B cell (primary cell): ENCODE measurements at places on chromosomes 11 and 22.

- no peak for DNase-seq
These were observed 23.0 kb downstream of the ADAMTS8 start for GRCh38 chr11:130405428-130405827.

DNA sequence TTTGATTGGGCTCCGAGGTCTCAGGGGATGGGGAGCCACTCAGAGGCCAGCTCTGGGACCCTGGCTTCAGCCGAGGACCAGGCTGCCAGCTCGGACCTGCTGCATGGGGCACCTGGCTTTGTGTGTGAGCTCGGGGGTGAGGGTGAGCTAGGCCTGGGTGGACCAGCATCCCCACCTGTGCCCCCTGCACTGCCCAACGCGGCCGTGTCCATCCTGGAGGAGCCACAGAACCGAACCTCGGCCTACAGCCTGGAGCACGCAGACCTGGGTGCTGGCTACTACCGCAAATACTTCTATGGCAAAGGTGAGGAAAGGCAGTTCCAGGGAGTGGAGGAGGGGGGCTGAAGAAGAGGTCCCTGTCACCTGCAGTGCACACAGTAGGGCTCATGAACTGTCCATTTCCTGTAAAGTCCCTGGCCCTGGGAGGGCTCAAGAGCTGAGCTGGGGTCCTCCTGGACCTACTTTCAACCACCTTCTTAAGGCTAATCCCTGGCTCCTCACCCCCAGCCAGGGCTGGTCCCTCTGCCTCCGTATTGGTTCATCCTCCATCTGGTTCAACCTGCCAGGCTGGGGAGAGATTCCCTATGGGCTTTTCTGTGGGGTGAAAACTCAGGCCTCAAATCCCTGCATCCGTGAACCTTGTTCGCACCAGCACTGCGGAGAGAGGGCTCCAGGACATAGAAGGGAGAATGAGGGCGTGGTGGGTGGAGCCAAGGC is 3.6 kb downstream of the SIPA1 start:
- no peak for DNase-seq

- DNase-seq, result peak; percentile 4
These were observed at the start of gene LRRC55 for GRCh38 chr11:57181678-57182305. Gene LRRC55, plus strand, starts transcription at chr11:57181953. Its CDS starts 70 bp downstream, at chr11:57182023.

GRCh38 chr22:49903322-49904039 is 14.8 kb downstream of the ALG12 start:
- DNase-seq, result no peak

DNA sequence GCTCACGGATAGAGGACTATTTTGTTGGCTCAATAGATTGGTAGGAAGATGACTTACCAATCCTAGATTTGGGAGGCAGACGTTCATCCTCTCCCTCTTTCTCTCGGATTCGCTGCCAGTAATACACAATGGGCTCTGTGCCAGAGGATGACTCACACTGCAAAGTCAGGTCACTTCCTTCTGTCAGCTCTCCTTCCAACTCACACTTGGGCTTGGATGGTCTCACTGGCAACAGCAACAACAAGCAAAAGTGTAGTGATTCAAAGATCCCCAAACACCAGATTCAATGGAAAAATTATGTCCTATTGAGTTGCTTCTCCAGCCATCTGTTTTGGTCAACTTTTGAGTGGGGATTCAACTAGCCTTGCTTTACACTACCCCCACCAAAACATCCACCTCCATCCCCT is 21.7 kb upstream of the HSPA8 start:
- DNase-seq, result no peak

GRCh38 chr11:77047007-77047927 is 13.1 kb downstream of the B3GNT6 start:
- peak; percentile 95 for DNase-seq

DNA sequence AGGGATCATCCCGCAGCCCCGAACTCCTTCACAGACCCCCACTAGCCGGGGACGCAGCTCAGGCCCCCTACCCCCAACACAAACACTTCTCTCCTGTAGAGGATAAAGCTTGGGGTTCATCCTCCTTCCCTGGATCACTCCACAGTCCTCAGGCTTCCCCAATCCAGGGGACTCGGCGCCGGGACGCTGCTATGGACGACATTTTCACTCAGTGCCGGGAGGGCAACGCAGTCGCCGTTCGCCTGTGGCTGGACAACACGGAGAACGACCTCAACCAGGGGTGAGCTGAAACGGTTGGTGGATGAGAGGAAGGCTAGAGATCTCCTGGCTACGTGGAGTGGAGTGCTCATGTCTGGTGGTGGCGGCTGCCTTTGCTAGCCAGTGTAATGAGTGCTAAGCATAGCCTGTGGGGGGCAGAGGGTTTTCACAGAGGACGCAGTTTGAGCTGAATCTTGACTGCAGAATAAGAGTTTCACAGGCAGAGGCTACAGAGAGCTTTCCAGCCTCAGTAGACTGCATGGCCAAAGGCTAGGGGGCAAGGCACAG is 580 bp downstream of the ILK start:
- DNase-seq, result peak; percentile 70

GRCh38 chr11:79314906-79315689 is 125.7 kb downstream of the TENM4 start:
- no peak for DNase-seq

DNA sequence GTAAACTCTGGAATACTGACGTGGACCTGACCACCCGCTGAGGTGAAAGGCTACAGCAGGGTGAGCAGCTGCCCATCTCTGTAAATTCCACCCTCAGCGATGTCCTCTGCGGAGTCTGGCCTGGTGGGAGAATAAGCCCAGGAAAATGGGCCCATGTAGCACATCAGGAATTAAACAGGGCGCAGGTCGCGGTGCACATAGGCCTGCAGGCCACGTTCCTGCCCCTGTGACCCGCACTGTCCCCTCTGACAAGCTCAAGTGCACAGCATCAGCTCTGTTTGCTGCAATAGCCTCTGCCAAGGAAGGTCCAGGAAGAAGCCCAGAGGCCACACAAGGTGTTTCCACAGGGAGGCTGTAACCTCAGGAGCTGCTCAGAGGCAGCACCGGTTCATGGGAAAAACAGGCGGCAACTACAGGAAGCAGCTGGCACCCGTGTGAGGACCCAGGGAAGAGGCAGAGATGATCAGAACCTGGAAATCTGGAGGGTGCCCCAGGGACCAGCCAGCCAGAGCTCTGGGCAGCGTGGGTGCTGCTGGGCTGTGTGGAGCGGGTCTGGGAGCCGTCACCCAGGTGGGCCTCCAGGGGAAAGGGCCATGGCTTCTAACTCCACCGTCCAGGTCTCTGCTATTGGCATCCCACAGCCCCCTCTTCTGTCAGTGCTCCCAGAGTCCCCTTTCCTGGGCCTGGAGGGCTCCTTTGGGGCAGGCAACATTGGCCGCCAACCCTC is 808 bp upstream of the IFITM2 start:
- no peak for DNase-seq

- no peak for DNase-seq
These were observed 109.6 kb downstream of the SGSM3 start for GRCh38 chr22:40479887-40480538.

DNA sequence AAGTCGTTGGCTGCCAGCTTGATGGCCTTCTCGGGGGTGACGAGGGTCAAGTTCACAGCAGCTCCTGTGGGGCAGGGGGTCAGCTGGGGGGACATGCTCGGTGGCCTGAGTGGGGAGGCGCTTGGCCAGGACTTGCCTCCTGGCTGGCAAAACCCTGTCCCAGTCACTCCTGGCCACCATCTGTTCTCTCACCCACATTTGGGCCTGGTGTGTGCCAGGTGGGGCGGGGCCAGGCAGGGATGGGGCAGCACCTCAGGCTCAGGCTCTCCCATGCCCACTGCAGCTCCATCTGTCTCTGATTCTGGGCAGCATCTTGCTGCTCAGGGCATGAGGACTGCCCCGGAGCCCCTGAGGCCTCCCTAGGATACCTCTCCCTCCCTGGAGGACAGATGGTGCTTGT is 3.7 kb upstream of the CEND1 start:
- DNase-seq, result no peak

GRCh38 chr22:33889748-33890147 is 30.5 kb downstream of the LARGE1 start:
- peak; percentile 35 for DNase-seq

- no peak for DNase-seq
These were observed 78.1 kb downstream of the CTSC start for GRCh38 chr11:88259431-88259830.

GRCh38 chr22:30830907-30831306 is 136.2 kb downstream of the OSBP2 start:
- DNase-seq, result no peak

- no peak for DNase-seq
These were observed 1.3 kb upstream of the BARX2 start for GRCh38 chr11:129374081-129374992.

DNA sequence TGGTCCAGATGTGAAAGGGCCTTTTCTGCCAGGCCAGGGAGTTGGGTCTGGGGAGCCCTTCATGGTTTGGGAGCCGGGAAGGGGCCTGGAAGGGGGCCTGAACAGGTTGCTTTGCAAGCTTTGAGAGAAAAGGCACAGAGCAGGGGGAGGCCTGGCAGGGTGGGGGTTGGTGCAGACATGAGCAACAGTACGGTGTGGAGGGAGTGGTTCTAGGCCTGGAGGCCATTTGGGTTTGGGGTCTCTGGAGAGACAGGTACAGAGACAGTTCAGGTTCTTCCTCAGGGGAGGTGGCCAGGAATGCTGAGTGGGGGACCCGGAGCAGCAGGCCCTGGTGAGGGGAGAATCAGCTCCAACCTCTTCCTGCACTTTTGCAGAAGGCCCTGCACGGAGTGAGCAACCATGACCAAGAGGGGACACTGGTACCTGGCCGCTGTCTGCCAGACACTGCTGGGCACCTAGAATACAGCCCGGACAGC is 1.4 kb downstream of the KDELR3 start:
- DNase-seq, result no peak

DNA sequence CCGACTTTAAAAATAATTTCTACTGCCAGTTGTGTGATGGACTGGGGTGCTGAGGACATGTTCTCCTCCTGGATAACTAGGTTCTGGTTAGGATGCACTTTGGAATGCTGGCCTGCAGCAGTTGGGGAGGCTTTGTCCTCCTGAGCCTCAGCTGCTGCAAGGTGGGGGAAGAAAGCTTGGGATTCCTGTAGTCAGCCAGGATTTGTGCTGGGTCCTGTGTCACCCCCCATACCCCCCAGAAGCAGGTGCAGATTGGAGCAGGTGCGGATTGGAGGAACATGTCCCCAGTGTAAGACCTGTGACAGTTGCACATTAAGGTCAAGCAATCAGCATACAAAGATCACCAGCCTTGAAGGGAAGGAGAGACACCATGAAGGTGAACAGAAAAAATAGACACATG is 51.1 kb downstream of the MED15 start:
- no peak for DNase-seq

DNA sequence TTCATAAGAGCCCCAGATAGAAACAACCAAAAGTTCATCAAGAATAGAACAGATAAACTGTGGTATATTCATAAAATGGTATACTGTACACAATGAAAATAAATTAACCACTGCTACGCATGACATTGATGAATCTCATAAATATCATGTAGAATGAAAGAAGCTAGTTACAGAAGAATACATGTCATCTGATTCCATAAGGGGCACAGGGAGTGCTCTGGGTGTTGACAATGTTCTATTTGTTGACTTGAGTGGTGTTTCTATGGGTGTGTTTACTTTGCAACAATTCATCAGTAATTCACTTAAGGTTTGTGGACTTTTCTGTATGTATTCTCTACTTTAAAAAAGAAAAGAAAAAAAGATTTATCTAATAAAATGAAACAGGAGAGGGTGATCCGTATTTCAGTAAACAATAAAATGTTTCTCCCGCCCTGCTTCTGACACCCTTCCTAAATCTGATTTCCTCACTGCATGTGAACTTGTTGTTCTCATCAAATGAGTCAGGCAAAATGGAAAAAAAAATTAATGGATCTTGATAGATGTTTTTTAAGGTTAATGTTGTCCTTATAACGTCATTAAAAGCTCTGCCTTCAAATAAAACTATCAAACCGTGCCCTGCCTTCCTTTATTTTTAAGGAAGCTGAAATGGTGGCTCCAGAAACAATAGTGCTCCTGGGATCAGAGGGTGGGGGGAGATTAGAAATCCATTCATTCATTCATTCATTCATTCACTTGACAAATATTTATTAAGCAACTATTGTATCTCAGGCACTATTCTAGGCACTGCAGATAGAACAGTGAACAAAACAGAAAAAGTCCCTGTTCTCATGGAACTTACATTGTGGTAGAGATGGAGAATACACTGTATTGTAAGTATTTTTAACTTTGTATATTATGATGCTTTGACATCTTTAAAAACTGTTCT is 77.2 kb upstream of the CD44 start:
- no peak for DNase-seq

DNA sequence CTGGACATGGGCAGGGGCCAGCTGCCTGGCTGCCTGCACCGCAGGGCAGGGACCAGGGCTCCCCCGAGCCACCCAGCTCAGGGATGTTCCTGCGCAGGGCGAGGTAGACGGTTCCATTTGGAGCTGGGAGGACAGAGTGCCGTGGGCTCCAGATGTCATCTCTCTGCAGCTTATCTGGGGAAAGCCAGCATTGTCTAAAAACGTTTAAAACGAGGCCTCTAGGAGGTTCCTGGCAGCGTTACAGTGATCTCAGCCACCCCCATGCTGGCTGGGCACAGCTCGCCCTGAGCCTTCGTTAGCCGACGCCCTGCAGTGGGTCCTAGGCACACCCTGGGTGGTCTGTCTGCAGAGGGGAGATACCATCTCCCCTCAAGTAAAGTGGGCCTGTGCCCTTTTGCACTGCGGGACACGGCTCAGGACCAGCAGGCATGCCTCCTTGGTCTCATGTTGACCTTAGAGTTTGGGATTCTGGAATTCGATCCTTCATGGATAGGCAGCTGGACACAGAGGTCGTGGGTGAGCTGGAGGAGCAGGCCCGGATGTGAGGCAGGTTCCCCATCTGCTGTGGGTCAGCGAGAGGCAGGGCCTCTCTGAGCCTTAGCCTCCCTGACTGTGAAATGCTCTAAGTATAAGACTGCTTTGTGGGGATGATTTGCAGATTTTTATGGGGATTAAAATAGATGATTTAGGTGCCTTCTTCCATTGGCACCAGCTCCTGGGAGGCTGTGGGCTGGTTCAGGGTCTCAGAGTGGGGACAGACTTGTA is 14.1 kb downstream of the SYNGR1 start:
- DNase-seq, result no peak

GRCh38 chr11:22471385-22471784 is 133.2 kb downstream of the SLC17A6 start:
- DNase-seq, result no peak

DNA sequence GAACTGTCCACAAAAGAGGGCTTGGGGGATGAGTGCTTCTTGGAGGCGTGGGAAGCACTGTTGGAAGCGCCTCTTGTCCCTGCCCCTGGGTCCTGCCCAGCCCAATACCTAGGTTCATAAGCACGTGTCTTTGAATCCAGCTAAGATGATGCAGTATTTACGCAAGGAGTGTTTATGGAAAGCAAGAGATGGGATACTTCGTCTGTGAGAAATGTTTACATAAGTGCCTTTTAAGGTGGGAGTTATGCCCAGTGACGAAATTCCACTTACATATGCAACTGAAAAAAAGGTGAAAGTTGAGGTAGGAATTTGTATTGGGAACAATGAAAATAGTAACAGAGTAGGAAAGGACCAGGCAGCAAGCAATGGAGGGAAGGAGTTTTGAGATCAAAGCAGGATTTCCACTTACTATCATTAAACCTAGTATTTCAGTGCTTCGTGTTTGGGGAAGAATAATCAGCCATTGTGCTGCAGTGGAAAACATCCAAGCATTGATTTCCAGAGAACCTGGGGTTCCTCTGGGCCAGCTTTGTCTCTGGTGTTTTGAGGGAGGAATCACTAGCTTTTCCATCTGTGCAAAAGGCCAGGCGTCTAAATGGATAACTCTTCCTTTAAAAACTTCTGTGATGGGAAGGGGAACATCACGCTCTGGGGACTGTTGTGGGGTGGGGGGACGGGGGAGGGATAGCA is 115.3 kb upstream of the TTC12 start:
- no peak for DNase-seq

- DNase-seq, result no peak
These were observed 2.9 kb upstream of the WDR74 start for GRCh38 chr11:62842171-62842741.
